ENCODE measurements at places on chromosomes 1 and 21. TPM values are rescaled to one million over a fixed set of nuclear protein-coding genes. Genes with fewer than 3 reads are reported as not detected.

The AQP10 gene
- total RNA-seq: not detected

DNA sequence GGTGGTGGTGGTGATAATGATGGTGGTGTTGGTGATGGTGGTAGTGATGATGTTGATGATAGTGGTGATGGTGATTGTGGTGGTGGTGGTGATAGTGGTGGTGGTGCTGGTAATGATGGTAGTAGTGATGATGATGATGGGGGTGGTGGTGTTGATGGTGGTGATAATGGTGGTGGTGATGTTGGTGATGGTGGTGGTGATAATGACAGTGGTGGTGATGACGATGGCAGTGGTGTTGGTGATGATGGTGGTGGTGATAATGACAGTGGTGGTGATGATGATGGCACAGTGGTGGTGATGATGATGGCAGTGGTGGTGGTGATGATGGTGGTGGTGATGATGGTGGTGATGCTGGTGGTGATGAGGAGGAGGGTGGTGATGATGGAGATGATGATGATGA, 7.0 kb upstream of the AJAP1 start:
- DNase-seq: no peak

- DNase-seq: no peak
Measured at GRCh38 chr1:165536016-165536415, 7.8 kb upstream of the LRRC52 start.

The CD1E gene
- not detected for total RNA-seq

DNA sequence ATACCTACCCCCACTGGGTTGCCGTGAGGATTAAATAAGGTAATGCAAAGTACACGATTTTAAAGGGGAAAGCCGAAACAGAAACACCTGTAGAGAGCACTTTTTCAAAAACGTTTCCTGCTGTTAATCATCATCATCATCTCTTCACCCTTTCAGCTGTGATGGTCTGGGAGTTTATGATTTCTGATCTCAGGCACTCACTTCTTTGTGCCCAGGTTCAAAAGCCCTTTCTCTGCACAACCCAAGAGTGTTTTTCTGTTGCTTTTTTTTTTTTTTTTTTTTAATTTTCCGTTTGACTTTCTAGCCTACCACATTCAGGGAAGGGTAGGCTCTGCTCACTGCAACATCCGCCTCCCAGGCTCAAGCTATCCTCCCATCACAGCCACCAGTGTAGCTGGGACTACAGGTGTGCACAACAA, 936 bp upstream of the UBXN11 start:
- DNase-seq: no peak

DNA sequence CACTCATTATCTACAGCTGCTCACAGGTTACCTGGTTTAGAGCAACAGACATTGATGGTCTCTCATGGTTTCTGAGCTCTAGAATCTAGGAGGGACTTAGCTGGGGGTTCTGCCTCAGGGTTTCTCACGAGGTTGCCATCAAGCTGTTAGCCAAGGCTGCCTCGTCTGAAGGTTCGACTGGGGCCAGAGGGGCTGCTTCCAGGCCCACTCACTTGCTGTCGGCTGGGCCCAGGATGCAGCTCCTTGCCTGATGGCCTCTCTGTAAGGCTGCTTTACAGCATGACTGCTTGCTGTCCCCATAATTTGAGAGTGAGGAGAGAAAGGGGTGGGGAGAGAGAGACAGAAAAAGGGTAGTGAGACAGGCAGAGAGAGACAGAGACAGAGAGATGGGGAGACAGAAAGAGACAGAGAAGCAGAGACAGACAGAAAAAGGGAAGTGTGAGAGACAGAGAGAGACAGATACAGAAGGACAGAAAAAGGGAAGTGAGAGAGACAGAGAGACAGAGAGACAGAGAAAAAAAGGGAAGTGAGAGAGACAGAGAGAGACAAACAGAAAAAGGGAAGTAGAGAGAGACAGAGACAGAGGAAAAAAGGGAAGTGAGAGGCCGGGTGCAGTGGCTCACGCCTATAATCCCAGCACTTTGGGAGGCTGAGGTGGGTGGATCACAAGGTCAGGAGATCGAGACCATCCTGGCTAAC, 106.8 kb upstream of the C1orf174 start:
- no peak for DNase-seq

GRCh38 chr1:201053155-201053860, 29.8 kb upstream of the KIF21B start:
- DNase-seq: no peak

The ORC1 gene
- 3.1 TPM for total RNA-seq

DNA sequence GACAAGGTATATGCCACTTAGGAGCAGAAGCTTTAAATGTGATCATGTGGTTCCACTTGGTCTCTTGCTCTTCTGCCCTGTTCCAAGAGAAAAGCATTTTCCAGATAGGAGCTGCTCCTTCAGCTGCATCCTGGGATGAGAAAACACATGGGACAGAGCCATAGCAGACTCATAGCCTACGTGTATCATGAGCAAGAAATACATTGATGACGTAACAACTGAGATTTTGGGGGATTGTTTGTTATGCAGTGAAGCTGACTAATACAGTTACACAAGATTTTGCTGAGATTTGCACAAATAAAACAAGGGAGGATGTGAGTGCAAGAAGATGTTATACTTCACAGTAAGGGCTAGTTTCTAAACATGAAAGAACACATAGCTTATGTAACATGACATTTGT, 36.0 kb upstream of the IRF2BP2 start:
- no peak for DNase-seq

DNA sequence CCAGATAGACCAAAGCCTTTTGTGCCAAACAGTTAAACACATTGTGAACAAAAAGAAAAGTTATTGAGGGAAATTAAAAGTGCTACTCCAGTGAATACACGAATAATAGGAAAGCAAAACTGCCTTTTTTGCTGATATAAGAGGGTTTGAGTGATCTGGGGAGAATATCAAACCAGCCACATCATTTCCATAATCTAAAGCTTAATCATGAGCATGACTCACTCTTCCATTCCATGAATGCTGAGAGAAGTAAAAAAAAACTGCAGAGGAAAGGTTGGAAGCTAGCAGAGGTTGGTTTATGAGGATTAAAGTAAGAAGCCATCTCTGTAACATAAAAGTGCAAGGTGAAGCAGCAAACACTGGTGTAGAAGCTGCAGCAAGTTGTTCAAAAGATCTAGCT, 350.6 kb upstream of the NCAM2 start:
- no peak for DNase-seq

GRCh38 chr21:31221043-31221442, 123.0 kb downstream of the TIAM1 start:
- no peak for DNase-seq

DNA sequence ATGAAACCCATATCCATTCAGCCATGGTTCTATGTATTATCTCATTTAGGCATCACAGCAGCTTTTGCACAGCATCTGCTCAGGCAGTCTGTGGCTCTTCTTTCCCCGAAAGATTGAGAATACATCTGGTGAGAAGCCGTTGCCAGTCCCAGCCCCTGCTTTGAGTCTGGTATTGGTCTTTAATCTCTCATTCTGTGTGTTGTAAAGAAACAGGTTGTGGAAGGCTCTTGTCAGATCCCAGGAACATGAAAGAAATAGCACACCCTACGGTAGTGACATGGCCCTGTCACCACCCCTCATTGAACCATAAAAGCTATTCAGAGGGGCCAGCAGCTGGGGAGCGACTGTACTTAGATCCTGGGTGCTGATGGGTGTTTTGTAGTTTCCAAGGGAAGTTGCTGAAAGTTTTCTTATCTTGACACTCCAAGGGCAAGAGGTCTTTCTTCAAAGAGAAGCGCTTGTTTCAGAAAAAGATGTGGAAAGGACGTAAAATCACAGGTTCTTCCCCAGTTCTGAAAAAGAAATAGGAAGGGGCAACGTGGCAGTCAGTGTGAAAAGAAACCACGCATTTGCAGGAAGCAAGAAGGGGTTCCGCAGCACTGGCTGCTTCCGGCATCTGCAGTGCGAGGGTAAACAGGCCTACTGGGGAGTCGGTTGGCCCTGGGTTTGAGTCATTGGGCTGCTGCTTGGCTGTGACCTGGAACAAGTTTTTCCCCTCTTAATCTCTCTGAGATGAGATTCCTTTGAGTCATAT, 145.0 kb downstream of the DHRS3 start:
- DNase-seq: no peak

DNA sequence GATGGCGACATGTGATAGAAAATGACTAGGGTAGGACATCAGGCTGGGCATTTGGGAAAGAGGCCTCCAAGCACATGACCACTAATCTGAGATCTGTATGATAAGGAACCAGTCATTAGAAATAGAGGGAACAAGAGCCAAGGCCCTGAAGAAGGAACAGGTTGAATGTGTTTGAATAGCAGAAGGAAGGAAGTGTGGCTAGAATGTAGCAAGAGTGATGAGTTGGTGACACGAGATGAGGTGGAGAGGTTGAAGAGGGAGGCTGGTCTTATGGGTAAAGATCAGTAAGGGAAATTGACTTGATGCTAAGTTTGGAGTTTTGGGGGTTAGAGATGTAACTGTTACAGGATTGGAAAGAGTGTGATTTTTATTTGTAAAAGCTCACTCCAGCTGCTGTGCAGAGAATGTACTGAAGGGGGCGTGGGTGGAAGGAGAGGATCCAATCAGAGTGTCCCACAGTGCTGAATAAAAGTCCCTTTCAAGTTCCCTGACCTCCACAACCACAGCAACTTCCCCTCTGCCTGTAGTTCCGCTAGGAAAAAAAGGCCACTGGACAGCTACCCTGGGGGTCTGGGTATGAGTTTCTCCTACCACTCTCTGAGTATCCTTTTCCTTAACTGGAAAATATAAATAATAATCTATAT, 295.0 kb downstream of the OMA1 start:
- no peak for DNase-seq

The UBASH3A gene
- total RNA-seq: not detected

The OR2M3 gene
- 0.27 TPM for total RNA-seq

DNA sequence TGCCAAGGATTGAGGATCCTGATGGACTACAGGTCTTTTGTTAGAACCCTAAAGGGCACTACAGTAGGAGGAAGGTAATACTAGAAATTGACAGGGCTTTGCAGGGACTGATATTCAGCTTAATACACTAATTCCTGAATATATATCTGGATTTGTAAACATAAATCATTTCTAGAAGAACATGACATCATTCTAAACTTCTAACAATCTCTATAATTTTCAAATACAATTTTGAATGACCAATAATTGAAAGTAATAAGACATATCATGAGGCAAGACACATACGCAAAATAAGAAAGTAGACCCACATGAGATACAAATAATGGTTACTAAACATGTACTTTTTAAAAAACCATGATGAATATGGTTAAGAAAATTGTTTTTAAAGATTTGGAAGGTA, 52.4 kb upstream of the LRRC8B start:
- DNase-seq: no peak

- no peak for DNase-seq
Measured at GRCh38 chr1:207314816-207315215, 6.7 kb upstream of the CD55 start.

GRCh38 chr1:38534473-38534823, 325.1 kb downstream of the RRAGC start:
- no peak for DNase-seq

DNA sequence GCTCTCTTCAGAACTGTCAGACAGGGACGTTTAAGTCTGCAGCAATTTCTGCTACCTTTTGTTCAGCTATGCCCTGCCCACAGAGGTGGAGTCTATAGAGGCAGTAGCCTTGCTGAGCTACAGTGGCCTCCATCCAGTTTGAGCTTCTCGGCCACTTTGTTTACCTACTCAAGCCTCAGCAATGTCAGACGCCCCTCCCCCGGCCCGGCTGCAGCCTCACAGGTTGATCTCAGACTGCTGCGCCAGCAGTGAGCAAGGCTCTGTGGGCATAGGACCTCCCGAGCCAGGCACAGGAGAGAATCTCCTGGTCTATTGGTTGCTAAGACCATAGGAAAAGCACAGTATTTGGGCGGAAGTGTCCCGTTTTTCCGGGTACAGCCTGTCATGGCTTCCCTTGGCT, 89.9 kb upstream of the PDC start:
- DNase-seq: no peak

DNA sequence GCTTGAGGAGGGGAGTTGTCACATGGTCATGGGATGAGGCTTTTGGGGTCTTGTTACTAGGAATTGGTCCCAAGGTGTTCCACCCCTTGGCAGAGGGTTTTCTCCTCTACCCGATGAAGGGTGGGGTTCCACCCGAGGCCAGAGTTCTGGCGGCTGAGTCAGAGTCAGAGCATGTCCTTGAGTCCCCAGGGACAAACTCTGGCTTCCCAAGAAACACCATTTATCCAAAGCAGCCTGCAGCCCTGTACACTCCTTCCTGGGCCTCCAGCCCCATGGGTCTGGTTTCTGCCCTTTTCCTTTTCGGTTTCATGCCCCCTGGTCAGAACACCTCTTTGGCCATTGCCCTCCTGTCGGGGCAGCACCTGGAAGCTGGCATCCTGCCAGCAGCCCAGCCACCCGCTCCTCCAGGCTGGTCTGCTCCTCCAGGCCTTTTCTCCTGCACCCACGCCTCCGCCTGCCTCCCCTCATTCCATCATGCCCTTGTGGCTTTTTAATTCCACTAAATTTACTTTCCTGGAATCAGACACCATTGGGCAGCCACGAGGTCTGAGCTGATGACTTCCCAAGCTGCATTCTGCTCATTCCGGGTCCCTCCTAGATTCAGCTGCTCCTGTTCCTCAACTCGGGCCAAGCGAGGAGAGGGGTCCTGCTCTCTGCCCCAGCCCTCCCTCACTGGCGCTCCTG, 301.7 kb upstream of the VAMP3 start:
- DNase-seq: no peak

GRCh38 chr1:230376296-230376695, 49.8 kb downstream of the PGBD5 start:
- DNase-seq: no peak

DNA sequence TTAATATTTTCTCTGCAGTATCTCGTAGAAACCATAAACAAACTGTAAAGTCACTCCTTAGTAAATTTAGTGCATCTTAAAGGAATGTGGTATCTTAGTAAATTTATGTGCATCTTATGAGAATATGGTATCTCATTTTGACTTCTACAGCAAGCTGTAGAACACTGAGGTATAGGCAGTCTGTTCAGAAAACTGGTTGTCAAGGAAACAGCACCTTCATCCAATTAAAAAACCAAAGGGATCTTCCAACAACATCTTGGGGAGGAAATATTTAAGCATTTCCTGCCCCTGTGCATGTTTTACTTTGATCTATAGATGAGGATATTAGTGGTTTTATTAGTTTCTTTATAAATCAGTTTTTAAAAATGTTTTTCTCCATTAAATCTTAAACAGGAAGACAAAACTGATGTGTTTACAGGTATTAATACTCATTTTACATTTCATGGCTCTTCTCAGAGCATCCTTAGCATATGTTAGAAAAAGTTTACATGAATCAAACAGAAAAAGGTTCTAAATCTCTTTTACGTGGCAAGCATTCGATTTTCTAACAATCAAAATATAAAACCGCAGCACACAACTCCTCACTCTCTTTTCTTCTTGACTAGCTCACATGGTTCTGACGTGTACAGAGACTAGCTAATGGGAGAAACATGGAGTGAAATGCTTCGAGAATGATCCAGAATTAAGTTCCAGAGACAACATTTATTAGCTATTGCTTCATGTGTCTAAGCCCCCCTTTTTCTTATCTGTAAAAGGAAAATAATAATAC, 668.8 kb downstream of the PTPRC start:
- DNase-seq: no peak

All from cerebellum (tissue), 4 donors.